Peyer's patch (tissue), 4 donors: ENCODE measurements at places on chromosomes 4 and X.

DNA sequence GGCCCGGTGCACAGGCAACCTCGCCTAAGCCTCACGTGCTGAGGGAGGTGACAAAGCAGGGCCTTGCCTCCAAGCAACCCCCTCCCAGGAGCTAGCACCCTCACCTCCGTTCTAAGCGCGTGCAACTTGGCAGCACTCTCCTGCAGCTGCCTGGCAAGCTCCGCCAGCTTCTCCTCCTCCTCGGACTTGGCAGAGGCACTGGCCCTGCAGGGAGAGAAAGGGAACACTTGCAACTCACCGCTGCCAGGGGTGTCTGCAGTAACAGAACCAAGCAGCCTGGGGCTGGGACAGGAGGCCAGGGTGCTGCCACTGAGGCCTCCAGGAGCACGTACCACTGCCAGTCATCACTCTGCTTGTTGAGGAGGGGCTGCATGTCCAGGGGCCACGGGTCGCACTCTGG lies 10.3 kb upstream of the TREX2 start:
- DNase-seq: no peak

DNA sequence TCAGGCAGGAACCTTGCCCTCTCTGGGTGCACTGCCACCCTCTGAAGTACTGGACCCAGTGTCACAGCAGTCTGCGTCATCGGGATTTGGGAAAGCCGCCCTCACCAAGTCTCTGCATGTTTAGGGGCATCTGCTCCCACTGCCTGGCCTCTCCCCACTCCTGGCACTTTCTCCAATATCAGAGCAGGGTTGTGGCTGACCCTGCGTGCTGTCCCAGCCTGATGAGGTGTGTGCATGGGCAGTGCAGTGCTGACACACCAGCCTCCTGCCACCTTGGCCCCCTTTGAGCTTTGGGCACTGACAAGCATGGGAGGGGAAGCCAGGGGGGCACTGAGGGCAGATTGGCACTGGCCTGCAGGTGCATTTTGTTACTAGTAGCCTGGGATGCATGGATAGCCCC lies 652.5 kb downstream of the GABRG1 start:
- no peak for DNase-seq

GRCh38 chr4:52059372-52059771 lies 8.3 kb downstream of the SPATA18 start:
- no peak for DNase-seq

DNA sequence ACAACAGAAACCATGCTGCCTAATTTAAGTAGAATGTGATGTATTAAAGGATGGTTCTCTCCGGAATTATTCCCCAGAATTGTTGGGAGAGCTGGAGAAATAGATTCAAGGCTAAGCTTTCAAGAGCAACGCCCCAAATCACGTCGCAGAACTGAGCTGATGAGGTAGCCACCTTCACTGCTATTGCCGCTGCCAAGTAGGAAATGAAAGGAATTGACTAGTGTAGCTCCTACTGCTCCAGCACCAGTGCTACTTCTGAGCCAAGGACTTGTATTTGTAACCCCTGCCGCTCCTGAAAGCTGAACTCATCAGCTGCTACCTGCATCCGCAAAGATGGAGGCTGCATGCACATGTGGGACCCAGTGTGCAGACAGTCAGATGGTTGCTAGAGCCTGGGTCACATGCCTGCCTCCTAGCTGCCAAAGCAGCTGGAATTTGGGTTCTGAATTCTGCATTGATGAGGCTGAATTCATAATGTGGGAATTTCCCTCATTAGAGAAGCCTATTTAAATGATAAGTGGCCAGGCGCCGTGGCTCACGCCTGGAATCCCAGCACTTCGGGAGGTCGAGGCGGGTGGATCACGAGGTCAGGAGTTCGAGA lies 173.9 kb downstream of the PDGFRA start:
- DNase-seq: no peak

- DNase-seq: no peak
Observed at GRCh38 chrX:139826065-139827044, 106.5 kb downstream of the ATP11C start.

DNA sequence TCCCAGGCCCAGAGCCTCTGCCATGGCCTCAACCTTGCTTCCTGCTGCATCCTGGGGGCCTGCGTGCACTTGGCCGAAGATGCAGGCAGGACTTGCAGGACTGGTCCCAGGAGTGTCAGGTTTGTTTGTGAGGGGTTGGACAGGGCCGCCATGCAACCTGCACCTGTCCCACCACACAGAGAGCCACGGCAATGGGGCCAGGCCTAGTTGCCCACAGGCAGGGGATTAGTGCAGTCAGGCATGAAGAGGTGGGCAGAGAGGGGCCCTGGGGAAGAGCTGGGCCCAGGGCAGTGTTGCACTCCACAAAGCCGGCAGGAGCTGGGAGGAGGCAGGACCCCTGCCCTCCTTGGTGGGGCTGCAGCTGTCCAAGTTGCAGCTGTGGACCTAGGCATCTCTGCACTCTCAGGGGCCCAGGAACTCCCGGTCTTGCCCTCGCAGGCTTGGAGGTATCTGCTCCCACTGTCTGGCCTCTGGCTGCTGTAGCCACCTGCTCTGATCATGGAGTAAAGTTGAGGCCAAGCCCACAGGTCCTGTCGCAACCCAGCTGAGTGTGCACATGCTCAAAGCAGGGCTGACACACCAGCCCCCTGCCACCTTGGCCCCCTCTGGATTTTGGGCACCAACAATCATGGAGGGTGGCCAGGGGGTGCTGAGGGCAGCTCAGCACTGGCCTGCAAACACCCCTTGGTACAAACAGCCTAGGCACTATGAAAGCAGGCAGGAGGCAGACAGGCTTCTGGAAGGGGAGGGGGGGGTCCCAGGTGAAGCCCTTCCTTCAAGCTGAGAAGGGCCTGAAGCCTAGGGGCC lies 190.4 kb upstream of the PCDH10 start:
- DNase-seq: no peak

GRCh38 chr4:38322714-38323113 lies 341.3 kb upstream of the KLF3 start:
- DNase-seq: no peak

- no peak for DNase-seq
Observed at GRCh38 chrX:21907260-21907659, 33.2 kb upstream of the SMS start.

DNA sequence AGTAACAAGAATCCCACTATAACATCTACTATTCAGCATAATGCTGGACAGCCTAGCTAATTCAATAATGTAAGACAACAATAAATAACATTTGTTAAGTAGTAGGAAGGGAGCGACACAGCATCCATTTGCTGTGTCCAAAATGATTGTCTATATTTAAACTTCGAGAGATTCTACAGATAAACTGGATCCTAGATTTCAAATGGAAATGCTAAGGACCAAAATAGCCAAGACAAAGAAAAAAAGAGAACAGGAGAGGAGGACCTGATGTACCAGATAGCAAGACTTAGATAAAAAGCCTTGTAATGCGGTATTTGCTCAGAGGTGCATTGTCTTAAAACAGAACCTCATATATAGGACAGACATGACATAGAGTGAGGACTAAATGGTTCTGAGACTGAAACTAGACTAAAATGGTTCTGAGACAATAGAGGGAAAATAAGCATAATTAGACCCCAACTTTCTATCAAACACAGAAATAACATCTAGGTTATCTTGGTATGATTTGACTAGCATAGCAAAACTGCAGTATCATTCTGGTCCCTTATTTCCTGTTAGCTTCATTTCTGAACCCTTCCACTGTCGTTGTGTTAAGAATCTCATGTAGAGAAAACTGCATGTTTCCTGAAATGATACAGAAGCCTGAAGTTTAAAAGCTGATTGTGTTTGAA lies 3.8 kb downstream of the HPGDS start:
- no peak for DNase-seq

GRCh38 chr4:37762294-37762990 lies 64.0 kb upstream of the PGM2 start:
- DNase-seq: no peak

DNA sequence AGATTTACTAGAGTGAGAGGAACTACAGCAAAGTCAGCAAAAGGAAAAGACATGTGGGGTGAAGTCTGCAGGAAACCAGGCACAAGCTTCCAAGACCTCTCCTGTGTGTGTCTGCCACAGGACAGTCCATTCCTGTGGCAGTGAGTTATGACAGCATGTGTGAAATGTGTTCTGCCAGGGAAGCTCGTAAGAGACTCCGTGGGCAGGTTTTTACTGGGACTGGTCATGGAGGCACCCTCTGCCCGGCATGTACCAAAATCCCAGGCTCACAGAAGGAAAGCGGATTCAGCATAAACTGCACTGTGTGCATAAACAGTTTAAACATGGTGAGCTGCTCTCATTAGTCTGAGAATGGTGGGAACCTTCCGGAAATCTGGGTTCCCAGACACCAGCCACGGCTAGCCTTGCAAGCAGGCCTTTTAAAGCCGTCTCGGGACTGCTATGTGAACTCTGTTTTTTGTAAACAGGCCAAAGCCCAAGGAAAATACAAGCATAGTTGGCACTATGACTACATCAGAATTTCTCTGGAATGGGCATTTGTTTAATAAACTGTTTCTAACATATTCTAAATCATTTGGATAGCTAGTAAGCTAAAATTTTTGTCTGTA lies 288.5 kb downstream of the TENM3 start:
- no peak for DNase-seq

DNA sequence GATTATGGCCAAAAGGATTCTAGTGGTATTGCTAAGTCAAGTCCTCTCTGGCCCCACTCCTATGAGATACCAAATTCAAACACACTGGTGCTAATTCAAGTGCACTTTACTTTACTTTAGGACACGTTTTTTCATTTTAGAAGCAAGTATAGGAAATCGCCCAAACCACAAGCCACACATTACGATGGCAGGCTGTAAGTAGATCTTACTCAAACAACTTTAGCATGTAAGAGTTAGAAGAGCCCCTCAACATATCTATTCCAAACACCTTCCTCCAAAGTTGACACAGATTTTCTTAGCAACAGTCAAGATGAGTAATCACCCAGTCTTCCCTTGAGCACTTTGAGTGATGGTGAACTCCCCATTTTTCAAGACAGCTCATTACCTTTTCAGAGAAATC lies 43.6 kb downstream of the DRD5 start:
- no peak for DNase-seq

DNA sequence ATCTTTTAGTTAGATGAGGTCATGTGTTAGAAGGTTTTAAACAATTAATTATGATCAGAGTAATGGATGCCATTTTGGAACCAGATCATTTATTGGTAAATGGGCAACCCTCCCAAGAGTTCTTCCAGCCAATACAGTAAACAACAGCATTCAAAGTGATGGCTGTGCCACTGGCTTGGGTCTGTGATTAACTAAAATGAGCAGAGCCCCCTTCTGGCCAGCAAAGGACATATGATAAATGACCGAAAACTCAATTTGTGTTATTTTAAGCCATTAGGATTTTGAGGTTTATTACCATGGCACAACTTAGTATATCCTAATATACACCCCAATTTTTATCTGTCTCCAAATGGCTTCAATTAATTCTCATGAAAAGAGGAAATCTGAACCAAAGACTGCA lies 90.8 kb upstream of the NPFFR2 start:
- DNase-seq: no peak

DNA sequence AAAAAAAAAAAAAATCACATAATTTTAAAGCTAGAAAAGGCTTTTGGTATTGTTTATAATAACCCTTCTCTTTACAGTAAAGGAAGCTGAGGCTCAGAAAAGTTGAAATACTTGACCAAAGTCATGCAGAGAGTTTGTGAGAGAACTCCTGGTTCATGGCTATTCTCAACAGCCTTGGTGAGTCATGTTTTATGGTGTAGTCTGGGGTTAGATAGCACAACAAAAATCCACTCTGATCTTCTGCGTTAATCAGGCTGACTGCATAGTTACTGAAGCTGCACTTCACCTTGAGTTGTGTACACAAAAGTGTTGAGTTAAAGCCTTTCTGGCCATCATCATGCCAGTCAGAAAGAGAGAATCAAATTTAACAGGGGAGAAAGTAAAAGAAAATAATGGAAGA lies 19.3 kb upstream of the SFRP2 start:
- DNase-seq: no peak

DNA sequence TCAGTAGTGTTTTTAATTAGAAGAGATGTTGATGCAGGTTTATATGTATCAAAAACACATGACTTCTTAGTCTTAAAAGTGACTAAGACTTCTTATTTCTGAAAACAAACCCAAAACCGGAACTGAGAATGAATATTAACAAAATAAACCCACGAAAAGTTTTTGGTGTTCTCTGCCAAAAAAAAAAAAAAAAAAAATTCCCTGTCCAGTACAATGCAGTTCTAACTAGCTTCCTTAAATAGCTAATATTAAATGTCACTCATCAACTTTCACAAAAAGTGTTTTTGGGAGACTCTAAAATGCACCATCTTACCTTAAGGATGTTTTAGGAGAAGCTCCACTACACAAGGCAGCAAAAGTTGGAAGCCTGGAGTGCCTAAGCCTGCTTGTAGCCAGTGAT lies 2.0 kb downstream of the ANKRD37 start:
- no peak for DNase-seq

DNA sequence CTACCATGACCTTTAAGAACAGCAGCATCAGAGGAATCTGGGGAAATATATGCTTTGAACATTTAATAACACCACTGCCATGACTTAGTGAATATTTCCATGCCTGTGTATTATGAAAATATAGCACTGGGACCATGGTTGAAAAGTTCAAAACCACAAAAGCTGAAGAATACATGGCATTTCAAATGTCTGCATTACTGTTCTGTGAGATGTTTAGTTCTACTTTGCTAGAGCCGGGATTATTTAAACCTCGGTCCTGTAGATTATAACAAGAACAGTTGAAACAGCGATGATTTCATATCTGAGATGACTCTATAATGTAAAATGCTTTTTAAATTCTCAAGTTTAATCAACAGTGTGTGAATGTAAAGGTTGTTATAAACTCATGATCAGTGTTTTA lies 126.7 kb upstream of the AGA start:
- DNase-seq: no peak

- DNase-seq: peak; percentile 47
Observed at GRCh38 chrX:119688911-119689321, 4.1 kb downstream of the SEPTIN6 start.

DNA sequence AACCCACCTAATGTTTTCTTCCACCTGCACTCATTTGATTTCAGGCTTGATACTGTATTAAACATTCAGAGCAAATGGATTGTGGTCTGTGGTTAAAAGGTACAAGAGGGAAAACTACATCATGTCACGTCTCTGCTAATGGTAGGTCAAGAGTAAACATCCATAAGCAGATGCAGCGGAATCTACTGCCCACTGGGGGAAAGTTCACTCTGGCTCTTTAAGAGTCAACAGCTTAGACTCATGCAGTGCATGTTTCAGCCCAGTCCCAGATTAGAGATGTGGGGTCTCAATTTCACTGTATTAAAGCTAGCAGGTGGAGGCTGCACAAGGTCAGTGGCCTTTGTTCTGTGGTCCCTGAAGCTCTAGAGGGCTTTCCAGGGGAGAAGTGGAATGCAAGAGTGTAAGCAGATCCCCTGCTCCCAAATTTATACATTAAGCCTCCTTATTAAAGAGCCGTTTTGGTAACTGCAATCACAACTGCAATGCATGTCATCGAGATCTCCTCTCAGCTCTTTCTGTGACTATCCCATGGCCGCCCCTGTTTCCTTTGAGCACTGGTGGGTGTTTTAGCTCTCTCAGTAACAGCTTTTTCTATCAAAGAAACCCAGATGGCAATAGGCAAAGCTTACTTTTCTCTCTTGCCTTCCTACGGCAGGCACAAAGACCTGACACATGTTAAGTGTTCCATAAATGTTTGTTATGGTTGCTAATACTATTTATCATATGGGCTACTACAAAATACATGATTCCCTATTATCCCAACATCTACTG lies 53.4 kb downstream of the LDB2 start:
- no peak for DNase-seq

- DNase-seq: peak; percentile 54
Observed at GRCh38 chr4:40395908-40396793, 61.0 kb downstream of the CHRNA9 start.
